CD4-positive, alpha-beta memory T cell (primary cell): ENCODE measurements at places on chromosomes 1 and 21.

DNA sequence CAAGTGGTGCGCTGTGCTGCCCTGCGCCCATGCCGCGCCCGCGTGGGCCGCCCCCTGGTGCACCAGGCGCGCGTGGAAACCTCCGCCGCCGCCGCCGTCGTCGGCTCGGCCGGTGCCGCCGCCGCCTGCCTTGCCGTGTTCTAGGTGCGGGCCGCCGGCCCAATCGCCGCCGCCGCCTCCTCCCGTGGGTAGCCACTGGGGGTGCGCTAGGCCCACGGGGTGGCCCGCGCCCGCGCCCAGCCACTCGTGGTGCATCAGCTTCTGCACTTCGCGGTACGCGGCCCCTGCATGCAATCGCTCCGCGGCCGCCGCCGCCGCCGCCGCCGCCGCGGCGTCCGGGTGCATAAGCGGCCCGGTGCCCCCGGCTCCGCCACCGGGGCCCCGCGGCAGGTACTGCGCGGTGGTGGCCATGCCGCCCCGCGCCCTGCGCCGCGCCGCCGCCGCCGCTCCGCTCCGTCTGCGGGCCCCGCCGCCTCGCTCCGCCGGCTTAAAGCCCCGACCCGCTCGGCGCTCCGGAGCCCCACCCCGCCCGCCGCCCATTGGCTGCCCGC, at the start of gene POU3F1:
TSS of gene POU3F1 (minus strand) at position 461 of the 551 bp plus-strand sequence. CDS start at position 411, 50 bp downstream.
- no peak for DNase-seq

DNA sequence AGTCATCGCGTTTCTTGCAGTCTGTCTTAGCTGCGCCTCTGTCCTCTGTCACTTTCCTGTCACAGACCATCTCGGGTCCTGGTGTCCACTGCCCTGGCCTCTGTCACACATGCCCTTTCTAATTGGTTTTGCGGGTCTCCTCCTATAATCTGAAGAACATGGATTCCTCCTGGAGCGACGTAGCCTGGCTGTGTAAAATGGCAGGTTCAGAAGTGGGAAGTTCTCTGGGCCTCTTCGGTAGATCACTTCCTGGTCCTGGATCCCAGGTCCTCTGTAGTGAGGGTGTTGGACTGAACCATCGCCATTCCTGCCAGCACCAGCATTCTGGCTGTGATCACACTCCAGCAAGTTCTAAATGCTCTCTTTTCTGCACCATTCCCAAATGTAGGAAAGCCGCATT, 857 bp downstream of the FAM3B start:
- no peak for DNase-seq

GRCh38 chr1:244918421-244919319, 54.3 kb upstream of the HNRNPU start:
- DNase-seq, result peak; percentile 78

- DNase-seq, result peak; percentile 24
Measured at GRCh38 chr1:10514490-10515235, 39.9 kb downstream of the PEX14 start.

DNA sequence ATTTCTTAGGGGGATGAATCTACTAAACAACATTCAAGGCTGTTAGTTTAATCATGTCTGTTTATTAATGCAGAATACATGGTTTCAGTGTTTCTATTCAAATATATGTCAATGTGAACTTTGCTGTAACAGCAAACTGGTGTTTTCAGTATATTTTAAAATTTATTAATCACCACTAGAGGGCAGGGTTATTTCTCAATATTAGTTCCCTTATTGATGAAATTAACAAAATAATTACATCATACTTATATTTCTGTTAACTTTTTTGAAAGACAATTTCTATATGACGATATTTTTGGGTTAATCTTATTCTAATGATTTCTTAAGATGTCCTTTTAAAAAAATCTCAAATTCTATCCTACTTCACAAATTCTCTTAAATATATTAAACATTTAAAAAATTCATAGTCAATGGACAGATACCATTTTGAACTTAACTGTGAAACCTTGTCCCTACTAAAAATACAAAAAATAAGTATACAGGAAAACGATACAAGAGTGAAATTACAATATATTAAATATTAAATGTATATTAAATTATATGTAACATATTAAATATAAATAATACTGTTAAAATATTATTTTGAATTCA, 1034.1 kb upstream of the PRMT6 start:
- DNase-seq, result no peak
